Activated T-cell treated with anti-CD3 and anti-CD28 coated beads, Interleukin-2, amount 50 U/mL, for 72 hours (primary cell): ENCODE measurements at places on chromosomes 16 and 17.

- no peak overlapping the region for H3K4me3 ChIP-seq
- peaks cover 15% of the 10 kb centered on the region for H3K27me3 ChIP-seq
- peaks cover 1% of the 10 kb centered on the region for H3K36me3 ChIP-seq
- DNase-seq: no peak
These were observed 24.2 kb downstream of the EMP2 start for GRCh38 chr16:10556236-10556635.

DNA sequence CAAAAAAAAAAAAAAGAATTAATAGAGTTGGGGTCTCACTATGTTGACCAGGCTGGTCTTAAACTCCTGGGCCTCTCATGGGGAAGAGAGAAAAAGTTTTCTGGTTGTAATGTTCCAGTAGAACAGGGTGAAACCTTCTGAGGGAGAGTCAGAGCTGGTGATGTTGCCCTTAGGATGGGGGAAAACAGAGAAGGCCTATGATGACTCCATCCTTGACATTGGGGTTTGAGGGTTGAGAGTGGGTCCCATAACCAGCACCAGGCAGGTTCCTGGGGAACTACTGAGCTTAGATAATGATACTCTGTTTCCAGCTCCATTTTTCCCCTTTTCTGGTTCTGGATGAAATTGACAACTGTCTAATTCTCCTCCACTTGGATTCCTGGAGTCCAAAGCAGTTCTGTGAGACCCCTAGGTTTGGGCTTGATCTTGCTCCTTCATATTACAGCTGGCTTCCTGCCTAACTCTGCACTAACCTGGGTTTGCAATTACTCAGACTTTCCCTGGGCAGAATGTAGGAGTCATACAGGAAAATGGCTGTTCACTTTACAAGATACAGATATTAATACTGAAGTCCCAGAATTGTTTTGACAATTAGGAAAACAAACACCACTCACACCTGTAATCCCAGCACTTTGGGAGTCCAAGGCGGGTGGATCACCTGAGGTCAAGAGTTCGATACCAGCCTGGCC is 62.8 kb upstream of the B4GALNT2 start:
- no peak overlapping the region for H3K4me3 ChIP-seq
- DNase-seq: no peak
- H3K36me3 ChIP-seq: no peaks in the 10 kb centered on the region

- no peak for DNase-seq
- no peak overlapping the region for H3K27ac ChIP-seq
- H3K36me3 ChIP-seq: no peaks in the 10 kb centered on the region
- no peaks in the 10 kb centered on the region for H3K4me1 ChIP-seq
These were observed 22.9 kb downstream of the CDH11 start for GRCh38 chr16:65098916-65099315.

GRCh38 chr16:17026600-17027242 is 444.0 kb downstream of the XYLT1 start:
- H3K36me3 ChIP-seq: peaks cover 17% of the 10 kb centered on the region
- H3K4me3 ChIP-seq: peak overlapping the region; percentile 35
- DNase-seq: peak; percentile 47
- H3K27ac ChIP-seq: peak overlapping the region; percentile 47

DNA sequence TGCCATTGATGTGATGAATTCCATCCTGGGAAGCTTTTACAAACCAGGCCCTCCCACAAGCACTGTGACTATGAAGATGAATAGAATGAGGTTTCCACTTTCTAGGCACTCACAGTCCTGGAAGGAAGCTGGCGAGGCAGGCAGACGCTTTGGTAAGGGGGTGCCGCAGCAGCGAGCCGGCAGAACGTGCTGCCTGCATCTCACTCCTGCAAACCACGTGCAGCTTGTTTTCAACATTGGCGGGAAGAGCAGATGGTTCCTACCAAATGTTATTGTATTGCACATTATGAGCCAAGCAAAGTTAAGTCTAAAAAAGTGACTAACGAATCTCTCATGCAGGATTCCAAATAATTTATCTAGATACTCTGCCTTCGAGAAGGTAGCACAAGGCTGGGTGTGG is 3.7 kb upstream of the DNAI2 start:
- H3K27ac ChIP-seq: no peak overlapping the region
- H3K4me1 ChIP-seq: peaks cover 18% of the 10 kb centered on the region
- no peaks in the 10 kb centered on the region for H3K36me3 ChIP-seq
- no peak for DNase-seq

GRCh38 chr17:75182569-75183436 is at the start of gene SUMO2:
Gene SUMO2, minus strand, starts transcription at chr17:75182959. Its CDS starts 125 bp downstream, at chr17:75182834.
- H3K4me1 ChIP-seq: peaks cover 42% of the 10 kb centered on the region
- peak within 1 kb of the TSS; percentile 99 for H3K27ac ChIP-seq
- H3K4me3 ChIP-seq: peak within 1 kb of the TSS; percentile 99

- no peak overlapping the region for H3K4me3 ChIP-seq
- no peaks in the 10 kb centered on the region for H3K27me3 ChIP-seq
- H3K36me3 ChIP-seq: no peaks in the 10 kb centered on the region
- no peaks in the 10 kb centered on the region for H3K4me1 ChIP-seq
These were observed 77.3 kb downstream of the DNAH17 start for GRCh38 chr17:78499715-78500540.

DNA sequence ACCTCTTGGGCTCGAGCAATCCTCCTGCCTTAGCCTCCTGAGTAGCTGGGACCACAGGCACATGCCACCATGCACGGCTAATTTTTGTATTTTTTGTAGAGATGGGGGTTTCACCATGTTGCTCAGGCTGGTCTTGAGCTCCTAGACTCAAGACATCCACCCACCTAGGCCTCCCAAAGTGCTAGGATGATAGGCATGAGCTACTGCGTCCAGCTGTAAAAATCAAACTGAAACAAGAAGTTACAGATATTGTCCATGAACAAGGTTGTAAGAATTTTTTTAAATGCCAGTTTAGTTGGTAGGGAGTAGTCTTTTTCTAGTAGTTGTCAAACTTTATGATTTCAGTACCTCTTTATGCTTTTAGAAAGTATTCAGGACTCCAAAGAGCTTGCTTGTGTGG is 424.4 kb upstream of the PMFBP1 start:
- no peaks in the 10 kb centered on the region for H3K4me1 ChIP-seq
- no peak for DNase-seq
- H3K27me3 ChIP-seq: no peaks in the 10 kb centered on the region
- H3K36me3 ChIP-seq: no peaks in the 10 kb centered on the region

DNA sequence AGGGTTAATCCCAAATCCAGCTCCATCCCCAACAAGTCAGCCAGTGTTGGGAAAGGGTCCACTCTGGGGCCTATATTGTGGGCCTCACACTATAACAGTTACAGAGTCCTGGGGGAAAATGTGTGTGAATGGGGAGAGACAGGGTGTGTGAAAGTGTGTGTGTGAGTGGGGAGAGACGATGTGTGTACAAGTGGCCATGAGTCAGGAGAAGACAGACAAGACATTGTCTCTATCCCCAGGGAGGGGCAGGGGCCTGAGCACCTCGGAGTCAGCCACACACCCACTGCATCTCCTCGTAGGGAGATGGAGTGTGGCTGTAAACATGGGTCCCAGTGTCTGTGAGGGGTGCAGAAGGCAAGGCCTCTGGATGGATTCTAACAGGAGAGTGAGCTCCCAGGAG is 2.9 kb downstream of the CRHR1 start:
- H3K27ac ChIP-seq: no peak overlapping the region
- H3K27me3 ChIP-seq: peaks cover 72% of the 10 kb centered on the region
- no peaks in the 10 kb centered on the region for H3K4me1 ChIP-seq
- H3K36me3 ChIP-seq: no peaks in the 10 kb centered on the region

DNA sequence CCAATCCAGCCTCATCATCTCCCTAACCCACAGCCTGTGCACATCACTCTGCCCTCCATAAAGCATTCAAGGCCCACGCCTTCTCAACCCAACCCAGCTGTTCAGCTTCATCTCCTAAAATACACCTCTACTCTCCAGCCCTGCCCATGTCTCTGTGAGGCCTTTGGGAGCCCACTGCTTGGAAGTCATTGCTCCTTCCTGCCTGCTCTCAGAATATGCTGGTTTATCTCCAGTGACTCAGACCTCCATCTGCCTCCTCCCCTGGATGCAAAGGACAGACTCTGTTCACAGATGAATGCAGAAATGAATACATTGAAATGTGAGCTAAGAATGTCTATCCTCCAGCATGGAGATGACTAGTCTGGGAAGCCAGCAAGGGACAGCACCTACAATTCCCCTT is 19.0 kb downstream of the KCNG4 start:
- no peaks in the 10 kb centered on the region for H3K27me3 ChIP-seq
- H3K4me1 ChIP-seq: no peaks in the 10 kb centered on the region
- H3K36me3 ChIP-seq: no peaks in the 10 kb centered on the region
- no peak for DNase-seq
- H3K4me3 ChIP-seq: no peak overlapping the region
- H3K27ac ChIP-seq: no peak overlapping the region

GRCh38 chr16:79988089-79988488 is 387.6 kb upstream of the MAF start:
- H3K4me1 ChIP-seq: no peaks in the 10 kb centered on the region
- no peaks in the 10 kb centered on the region for H3K27me3 ChIP-seq
- H3K36me3 ChIP-seq: no peaks in the 10 kb centered on the region
- H3K4me3 ChIP-seq: no peak overlapping the region
- no peak overlapping the region for H3K27ac ChIP-seq

DNA sequence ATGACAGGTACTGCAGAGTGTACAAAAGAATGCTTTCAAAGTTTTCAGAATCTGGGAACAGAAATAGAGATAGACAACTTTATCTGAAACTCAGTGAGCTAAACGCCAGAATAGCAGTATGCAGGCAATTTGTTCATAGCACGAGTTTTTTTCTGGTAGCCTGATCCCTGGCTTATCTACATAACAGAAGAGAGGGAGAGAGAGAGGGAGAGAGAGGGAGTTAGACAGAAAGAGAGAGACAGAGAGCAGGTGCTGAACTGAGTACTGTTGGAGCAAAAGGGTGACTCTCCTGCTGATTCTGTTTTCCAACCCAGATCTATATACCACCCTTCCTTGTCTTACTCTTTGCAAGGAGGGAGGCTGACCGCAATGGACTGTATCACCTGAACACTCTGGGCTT is 388.0 kb upstream of the CA10 start:
- DNase-seq: no peak
- H3K4me1 ChIP-seq: no peaks in the 10 kb centered on the region
- H3K27ac ChIP-seq: no peak overlapping the region
- H3K4me3 ChIP-seq: no peak overlapping the region
- no peaks in the 10 kb centered on the region for H3K27me3 ChIP-seq
- no peaks in the 10 kb centered on the region for H3K36me3 ChIP-seq

GRCh38 chr16:50448522-50448921 is 79.7 kb upstream of the BRD7 start:
- DNase-seq: no peak
- H3K4me3 ChIP-seq: no peak overlapping the region
- H3K36me3 ChIP-seq: no peaks in the 10 kb centered on the region
- H3K27ac ChIP-seq: no peak overlapping the region
- H3K27me3 ChIP-seq: peaks cover 7% of the 10 kb centered on the region

GRCh38 chr16:81547194-81547938 is 102.8 kb downstream of the CMIP start:
- no peaks in the 10 kb centered on the region for H3K27me3 ChIP-seq
- H3K36me3 ChIP-seq: no peaks in the 10 kb centered on the region
- H3K4me3 ChIP-seq: no peak overlapping the region

GRCh38 chr16:67489401-67490083 is 6.2 kb upstream of the AGRP start:
- H3K4me3 ChIP-seq: no peak overlapping the region
- no peak overlapping the region for H3K27ac ChIP-seq
- no peaks in the 10 kb centered on the region for H3K27me3 ChIP-seq
- H3K36me3 ChIP-seq: peaks cover 7% of the 10 kb centered on the region

DNA sequence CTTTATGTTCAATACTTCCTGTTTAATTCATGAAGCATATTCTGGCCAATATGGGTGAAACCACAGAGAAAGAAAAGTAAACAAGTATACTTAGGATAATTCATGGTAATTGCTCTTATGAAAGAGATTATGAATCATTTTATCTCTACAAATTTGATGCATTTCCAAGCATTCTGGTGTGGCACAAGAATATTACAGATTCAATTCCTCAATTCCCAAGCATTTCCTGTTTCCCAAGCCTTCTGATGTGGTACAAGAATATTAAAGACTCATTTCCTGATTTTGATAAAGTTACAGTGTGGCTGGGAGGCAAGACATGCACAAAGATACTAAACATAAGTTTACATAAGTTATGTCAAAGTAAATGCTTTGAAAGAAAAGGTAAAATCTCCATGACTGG is 126.1 kb upstream of the NUDT7 start:
- no peak for DNase-seq
- no peaks in the 10 kb centered on the region for H3K4me1 ChIP-seq
- H3K36me3 ChIP-seq: no peaks in the 10 kb centered on the region
- peaks cover 30% of the 10 kb centered on the region for H3K27me3 ChIP-seq

GRCh38 chr17:38925263-38925995 is at the start of gene LASP1NB:
Gene LASP1NB, plus strand, starts transcription at chr17:38925614.
- no peaks in the 10 kb centered on the region for H3K27me3 ChIP-seq
- H3K4me3 ChIP-seq: peak within 1 kb of the TSS; percentile 61
- no peaks in the 10 kb centered on the region for H3K36me3 ChIP-seq
- H3K4me1 ChIP-seq: peaks cover 40% of the 10 kb centered on the region

DNA sequence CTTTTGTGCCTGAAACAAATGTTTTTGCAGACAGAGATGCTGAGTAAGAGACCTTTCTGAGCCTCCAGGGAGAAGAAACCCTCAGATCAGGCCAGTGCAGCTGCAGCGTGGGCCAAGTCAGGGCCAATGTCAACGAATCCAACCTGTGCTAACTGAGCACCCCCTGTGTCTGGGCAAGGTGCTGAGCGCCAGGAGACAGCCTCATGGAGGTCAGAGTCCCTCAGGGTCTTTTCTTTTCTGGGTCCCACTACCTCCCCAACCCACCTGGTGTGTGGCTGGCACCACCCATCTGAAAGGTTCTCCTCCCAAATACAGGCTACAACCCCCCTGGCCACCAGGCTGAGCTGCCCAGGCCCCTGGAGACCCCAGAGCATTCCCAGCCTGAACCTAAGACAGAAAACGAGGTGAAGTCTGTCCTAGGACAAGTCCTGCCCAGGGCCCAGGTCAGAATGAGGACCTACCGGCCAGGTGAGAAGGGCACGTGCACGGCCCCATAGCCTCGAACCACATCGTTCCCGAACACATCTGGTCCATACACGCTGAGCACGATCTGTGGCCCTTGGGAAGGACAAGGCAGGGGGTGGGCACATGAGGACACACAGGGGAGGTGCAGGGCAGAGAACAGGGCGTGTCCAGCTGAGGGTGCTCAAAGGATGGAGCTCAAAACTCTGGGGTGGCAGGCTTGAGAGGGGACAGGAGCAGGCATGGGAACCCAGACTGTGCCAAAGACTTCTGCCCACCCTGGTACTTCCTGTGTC is 15.0 kb downstream of the B9D1 start:
- no peaks in the 10 kb centered on the region for H3K4me1 ChIP-seq
- H3K4me3 ChIP-seq: no peak overlapping the region
- DNase-seq: no peak
- no peak overlapping the region for H3K27ac ChIP-seq
- no peaks in the 10 kb centered on the region for H3K27me3 ChIP-seq
